ENCODE measurements at places on chromosomes 1 and 21.

- DNase-seq: no peak
These were observed 4.6 kb upstream of the NKAIN1 start for GRCh38 chr1:31244326-31244725.

DNA sequence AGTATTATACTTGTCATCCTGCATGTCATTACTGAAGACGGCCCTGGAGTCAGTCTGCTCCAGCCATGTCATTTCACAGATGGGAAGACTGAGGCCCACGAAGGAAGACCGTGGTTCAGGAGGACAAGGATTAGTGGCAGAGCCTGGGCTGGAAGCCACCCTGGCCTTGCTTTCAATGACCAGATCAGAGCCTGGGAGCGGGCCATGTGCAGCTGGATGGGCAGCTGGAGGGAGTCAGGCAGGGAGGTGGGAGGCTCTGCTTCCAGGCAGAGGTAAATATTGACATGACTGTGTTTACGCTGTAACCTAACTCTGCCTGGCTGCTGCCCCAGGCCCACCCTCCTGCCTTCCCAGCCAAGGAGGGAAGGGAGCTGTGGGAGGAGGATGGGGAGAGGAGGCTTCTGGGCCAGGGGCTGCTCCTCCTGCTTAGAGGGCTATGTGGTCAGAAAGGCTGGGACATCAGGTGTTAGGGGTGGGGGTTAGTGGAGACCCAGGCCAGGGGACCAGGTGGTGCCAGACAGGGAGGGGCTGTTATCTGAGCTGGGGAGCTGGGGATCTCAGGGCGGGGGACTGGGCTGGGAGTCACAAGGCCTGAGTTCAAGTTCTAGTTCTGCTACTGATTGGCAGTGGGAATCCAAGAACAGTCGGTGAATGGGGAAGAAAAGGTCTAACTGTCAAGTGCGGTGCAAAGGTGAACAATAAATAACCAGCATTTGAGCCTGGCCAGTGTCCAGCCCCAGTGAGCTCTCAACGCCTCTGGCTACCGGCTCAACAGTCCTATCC lies 48.5 kb upstream of the ECE1 start:
- no peak for DNase-seq

GRCh38 chr1:90186506-90187322 lies 191.8 kb downstream of the ZNF326 start:
- no peak for DNase-seq

DNA sequence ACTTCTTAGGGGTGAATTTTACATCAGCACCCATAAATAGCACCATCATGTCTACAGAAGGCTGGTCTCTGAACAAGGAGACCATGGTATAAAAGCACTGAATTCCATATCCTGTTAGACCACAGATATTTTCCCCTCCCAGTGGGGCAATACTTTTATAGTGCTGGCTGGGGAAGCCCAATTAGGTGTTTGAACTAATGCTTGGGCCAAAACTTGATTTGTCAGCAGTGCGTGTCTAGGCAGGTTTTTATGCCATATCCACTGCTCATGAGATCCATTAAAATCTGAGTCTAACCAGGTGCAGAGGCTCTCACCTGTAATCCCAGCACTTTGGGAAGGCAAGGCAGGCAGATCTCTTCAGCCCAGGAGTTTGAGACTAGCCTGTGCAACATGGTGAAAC lies 623.0 kb downstream of the NPHP4 start:
- no peak for DNase-seq

DNA sequence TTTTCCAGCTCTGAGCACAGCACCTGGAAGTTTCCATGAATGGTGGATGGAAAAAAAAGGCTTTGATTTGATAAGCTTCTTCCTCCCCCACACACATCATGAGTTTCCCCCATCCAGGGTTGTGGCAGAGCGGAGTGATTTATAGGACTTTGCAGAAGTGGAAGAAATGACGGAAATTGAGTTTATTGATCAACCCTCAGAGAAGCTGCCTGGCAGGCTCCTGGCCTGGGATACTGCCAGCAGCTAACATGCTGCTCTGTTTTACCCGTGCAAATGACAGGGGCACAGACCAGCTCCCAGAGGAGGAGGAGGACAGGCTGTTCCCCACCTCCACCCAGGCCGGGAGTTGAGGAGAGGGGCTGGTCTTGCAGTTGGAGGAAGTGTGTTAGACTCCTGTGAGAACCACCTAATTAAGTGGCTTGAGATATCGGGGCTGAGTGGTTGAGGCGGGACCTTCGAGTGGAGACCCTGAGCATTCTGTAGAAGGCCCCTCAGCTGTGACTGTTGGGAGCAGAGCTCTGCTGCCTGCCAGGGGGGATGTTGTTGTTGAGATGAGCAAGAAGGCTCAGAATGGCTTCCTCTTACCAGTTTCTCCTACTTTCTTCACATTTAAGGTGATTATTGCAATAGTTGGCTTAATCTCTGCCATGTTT lies 21.8 kb downstream of the ADORA1 start:
- DNase-seq: no peak

DNA sequence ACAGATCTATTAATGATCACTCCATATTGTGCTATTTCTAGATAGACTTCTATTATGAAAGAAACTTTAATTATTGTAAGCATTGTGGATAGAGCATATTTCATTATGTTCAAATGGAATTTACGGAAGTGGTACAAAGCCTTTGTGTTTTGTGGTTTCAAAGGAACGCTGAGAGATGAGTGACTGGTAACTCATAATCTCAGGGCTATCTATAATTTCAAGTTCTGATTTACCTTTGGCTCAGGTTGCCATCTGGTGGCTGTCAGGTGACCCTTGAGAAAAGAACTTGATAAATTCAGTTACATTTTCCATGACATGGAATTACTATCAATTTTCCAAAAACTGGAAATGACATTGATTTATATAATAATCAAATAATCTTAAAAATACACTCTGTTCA lies 12.2 kb downstream of the NTNG1 start:
- DNase-seq: no peak

GRCh38 chr1:53662951-53663350 lies 76.0 kb downstream of the GLIS1 start:
- DNase-seq: no peak

DNA sequence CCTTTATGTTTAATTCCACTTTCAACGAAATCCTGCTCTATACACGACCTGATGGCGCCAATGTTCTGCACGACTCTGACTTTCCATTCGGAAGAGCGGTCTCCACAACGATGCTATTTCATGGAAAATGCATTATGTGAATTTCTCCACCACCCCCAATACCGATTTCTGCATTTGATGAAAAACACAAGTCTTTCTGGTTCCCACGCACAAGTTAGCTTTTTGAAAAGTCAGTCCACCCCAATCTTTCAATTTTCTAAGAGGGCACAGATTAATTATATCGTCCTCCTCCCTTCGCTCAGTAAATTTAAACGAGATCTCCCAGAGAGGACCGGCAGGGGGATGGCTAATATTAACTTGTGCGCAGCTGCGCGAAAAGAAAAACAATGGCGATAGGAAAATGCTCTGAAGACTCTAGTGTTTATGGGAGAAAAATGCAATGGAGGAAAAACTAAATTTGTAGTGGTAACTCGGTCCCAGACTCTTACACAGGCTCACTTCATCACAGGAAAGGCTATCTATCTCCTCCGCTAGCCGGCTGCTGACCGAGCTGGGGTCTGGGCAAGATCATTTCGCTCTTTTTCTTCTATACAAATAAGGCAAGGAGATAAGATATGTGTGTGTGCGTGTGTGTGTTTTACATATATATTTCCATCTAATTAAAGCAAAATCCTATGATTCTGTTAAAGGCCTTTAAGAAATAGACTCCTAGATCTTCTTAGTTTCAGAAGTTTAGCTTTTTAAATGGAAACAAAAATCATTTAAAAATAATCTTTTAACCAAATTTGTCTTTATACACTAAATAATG lies 1.2 kb upstream of the LHX8 start:
- no peak for DNase-seq

DNA sequence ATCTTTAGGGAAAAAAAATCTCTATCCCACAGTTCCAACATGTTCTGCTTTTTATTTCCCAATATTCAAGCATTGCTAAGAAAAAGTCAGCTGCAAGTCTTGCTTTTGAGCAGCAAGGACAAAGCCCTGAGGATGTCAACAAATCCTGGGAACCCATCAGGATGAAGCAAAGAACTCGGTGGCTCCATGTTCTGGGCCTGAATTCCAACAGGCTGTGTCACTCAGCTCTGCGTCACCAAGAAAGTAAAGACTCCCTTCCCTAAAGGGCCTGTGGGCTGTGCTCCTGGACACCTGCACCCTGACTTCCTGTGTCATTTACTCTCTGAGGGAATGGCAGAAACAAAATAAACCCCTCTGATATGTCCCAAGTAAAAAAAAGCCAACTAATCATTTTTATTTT lies 95.5 kb downstream of the TIAM1 start:
- DNase-seq: no peak

DNA sequence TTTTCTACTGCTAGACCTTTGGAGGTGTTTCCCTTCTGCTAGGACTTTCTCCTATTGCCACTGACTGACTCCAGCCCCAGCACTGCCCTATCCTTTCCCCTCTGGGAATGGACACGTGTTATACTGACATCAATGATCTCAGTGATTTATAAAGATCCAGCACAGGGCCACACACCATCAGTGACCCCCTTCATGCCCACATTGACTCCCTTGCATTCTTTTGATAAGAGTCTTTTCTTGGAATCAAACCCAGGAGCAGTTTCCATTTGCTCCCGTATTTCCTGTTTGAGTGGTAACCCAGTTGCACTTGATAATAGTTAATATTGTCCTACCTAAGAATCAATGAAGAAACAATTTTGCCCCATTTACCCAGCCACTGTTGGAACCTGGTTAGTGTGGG lies 501.0 kb upstream of the USP24 start:
- DNase-seq: no peak

Measured in CD8-positive, alpha-beta T cell (primary cell).